Activated CD8-positive, alpha-beta memory T cell treated with anti-CD3 and anti-CD28 coated beads for 1 hour (primary cell): ENCODE measurements at places on chromosomes 7 and 10.

- no peak for DNase-seq
Measured at GRCh38 chr7:121330053-121330833, 1.4 kb downstream of the WNT16 start.

DNA sequence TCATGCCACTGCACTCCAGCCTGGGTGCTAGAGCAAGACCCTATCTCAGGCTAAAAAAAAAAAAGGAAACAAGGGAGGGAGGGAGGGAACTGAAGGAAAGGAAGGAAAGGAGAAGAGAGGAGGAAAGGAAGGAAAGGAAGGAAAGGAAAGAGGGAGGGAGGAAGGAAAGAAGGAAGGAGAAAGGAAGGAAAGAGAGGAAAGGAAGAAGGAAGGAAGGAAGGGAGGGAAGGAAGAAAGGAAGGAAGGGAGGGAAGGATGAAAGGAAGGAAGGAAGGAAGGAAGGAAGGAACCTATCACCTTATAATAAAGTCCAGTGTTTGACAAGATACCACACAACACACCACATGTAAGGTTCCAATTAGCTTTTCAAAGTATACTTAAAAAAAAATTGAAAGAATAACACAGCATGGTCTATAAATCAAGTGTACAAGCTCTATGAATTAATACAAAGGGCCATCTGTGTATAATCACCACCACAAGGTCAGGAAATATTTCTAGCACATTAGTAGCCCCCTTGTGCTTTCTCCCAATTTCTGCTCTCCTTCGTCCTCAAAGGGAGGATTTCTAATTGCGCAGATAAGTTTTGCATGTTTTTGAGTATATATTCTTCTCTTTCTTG, 26.4 kb downstream of the RNF216 start:
- DNase-seq: no peak

DNA sequence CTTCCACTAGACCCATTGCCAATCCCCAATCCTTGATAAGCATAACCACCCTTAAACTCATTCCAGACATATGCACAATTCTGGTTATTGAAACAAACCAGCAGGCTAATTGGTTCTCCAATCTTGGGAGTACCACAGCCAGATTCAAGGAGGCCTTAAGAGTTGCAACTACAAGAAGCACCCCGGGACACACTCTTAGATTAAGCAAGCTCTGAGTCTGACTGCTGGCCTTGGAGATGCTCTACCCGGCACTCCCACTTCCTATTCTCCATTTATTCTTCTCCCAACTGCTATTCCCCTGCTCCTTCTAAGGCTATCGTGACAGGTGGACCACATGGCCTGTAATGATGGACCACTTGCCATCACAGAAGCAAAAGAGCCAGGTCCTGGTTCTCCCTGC, 40.3 kb downstream of the CYTH3 start:
- DNase-seq: no peak

- no peak for DNase-seq
Measured at GRCh38 chr7:15832996-15833395, 146.5 kb upstream of the MEOX2 start.

DNA sequence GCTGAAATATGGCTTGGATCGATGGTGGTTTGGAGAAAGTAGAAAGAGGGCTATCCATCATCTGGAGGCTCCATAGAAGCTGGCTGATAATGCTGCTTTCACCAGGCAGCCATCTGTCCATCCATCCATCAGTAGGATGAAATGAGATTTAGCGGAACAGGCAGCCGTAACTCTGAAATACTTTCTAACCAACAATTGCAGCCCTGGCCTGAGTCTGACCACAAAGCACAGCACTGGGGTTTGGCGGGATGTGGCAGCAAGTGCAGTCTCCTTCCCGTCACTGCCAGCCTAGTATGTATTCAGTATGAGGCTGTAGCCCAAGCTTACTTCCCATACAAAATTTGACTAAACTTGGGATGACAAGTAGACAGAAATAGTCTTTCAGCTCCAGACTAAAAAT, 38.0 kb downstream of the R3HCC1L start:
- DNase-seq: no peak

DNA sequence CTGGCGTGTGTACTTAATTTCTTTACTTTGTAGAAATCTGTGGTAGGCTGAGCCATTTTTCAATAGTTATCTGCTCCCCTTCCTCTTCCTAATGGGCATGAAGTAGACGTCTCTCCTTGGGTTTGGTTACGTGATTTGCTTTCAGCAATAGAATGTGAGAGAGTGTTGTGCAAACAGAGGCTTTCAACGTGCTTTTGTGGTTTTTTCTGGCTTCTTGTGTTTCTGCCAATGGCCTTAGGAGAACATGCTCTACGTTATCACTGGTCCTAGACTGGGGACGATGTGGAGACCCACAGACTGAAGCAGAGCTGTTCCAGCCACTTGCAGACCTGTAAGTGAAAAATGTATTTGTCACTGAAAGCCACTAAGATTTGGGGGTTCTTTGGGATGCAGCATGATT, 107.2 kb upstream of the NPTX2 start:
- no peak for DNase-seq

- DNase-seq: no peak
Measured at GRCh38 chr7:79610748-79611304, 157.4 kb upstream of the MAGI2 start.

DNA sequence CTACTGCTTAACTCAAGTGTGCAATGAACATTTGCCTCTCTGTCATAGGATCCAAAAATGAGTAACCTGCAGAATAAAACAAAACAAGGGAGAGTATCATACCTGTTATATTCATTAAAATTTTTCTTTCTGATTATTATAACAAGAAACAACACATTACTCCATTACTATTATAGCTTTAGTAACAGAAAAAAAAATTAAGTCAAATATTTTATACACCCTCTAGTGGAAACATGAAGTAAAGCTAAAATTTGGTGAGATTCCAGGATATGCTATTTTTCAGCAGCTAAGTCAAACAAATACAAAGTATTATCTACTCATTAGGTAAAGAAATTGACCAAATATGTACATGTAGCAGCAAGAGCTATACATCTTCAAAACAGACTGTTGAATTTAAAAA, 56.3 kb downstream of the PDZD8 start:
- DNase-seq: no peak

DNA sequence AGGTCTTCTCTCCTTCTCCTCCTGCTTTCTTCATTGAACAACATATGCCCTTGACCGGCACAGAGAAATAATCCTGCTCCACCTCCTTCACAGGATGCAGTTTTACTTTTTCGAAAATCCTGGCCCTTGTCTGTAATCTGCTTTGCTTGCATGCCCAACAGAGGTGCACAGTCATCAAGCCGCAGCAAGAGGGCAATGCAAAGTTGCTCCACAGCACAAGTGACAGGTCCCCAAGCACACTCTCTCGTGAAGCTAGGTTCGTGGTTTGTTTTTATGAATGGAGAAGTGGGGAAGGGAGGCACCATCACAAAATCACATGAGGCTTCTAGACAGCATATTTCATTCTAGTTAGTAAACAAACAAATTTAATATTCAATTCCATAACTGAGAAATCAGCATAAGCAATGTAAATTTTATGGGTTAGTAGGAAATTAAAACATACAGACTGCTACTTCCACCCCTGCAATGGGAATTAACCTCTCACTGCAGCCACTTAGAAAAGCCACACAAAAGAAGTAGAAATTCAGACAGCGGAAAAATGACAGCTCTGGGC, 178.8 kb downstream of the TPK1 start:
- DNase-seq: no peak

DNA sequence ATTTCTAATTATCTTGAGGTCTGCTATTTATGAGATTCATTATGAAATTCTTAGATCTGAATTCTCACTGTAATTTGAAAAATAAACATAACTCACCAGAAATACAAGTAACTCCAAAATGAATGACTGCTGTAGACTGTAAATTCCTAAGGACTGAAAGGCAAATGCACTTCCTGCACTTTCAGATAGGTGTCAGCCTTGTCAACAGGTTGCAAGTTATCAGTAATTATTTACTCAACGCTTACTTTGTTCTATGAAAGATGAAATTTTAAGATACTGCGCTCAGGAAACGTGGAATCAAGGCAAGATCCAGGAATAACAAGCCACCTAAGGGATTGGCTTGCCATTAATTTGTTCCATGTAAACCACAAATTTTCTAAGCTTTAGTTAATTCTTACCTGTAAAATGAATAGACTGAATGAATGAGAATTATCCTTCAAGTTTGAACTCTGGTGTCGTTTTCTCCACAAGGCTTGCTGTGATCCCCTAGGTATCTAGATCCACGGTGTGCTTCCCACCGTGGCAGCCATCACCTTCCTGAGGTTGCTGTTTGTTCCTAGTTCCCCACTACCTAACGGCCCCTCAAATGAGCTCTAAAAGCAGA, 12.6 kb downstream of the DHX32 start:
- no peak for DNase-seq

DNA sequence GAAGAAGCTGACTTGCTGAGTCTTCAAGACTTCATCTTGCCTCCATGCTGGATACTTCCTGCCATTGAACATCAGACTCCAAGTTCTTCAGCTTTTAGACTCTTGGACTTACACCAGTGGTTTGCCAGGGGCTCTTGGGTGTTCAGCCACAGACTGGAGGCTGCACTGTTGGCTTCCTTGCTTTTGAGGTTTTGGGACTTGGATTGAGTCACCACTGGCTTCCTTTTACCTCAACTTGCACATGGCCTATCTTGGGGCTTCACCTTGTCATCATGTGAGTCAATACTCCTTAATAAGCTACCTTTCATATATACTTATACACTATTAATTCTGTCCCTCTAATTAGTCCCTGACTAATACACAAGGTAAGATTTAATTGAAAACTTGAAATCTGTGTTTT, 361.7 kb upstream of the SEMA3C start:
- no peak for DNase-seq

DNA sequence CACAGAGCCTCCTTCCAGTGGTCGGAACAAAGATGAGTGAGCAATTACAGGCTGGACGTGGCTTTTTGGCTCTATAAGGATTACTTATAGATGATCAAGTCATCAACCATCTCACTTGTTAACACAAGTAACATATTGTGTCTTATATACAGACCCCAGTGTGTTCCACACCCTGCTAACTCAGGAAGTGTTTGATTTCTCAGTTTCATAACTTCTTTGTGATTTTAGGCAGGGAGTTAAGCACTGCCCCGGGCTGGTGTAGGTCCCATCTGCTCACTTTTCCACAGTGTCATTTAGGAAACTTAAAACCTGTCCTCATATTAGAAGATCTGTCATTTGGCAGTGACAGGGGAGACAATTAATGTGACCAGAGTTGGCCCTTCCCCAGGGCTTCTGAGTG, 6.2 kb downstream of the FOXI2 start:
- DNase-seq: no peak

DNA sequence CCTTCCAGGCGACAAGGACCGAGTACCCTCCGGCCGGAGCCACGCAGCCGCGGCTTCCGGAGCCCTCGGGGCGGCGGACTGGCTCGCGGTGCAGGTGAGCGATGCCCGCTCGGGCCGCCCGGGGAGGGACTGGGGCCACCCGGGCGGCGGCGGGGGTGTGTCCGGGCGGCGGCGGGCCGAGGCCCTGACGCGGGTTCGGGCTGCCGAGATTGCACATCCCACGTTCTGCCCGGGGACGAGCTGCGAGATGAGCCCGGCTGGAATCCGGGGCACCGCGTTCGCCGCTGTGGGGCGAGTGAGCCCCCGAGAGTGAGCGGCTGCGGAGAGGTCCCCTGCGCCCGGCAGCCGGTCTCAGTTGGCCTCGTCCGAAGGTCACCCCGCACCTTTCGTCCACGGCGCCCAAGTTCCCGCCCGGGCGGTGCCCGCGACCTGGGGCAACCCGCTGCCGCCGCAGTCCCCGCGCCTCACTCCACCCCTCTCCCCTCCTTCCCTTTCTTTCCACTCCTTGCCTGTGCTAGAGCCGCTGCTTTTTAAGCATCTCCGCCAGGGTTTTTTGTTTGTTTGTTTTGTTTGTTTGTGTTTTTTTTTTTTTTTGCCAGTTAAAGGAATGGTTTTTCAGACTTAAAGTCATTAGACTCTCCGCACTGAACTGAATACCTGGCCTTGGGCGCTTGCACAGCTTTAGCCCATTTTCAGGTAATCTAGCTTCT, 515 bp downstream of the RALA start:
- no peak for DNase-seq

DNA sequence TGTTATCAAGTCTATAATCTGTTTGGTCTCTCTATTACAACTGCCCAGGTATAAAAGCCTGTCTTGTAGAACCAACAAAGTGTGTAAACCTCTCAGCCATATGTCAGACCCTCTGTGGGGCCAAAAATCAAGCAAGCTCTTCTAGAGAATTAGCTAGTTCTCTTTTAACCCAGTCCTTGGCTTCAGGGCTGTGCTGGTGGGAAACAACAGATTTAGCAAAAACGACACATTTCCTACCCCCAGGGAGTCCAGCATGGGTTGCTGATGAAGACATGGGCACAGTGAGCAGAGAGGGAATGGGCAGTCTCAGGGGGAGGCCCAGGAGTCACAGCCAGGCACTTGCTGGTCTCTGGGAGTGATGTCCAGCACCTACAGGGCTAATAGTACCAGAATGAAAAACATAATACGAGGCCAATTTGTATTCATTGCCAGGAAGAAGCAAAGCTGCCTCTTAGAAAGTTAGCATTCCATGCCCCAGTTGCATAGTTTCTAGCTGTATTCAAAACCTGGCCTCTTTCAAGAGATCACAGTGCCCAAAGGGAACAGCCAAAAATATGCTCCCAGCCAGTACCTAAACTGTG, 80.1 kb downstream of the FRMD4A start:
- DNase-seq: no peak

DNA sequence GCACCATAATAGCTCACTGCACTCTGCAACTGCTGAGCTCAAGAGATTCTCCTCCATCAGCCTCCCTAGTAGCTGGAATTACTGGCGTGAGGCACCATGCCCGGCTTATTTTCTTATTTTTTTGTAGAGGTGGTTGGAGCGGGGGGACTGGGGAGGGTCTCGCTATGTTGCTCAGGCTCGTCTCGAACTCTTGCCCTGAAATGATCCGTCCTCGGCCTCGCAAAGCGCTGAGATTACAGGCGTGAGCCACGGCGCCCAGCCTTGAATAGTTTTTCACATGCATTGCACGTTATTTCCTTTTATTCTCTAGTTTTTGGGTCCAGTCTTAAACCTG, 526 bp upstream of the LAMTOR4 start:
- no peak for DNase-seq

DNA sequence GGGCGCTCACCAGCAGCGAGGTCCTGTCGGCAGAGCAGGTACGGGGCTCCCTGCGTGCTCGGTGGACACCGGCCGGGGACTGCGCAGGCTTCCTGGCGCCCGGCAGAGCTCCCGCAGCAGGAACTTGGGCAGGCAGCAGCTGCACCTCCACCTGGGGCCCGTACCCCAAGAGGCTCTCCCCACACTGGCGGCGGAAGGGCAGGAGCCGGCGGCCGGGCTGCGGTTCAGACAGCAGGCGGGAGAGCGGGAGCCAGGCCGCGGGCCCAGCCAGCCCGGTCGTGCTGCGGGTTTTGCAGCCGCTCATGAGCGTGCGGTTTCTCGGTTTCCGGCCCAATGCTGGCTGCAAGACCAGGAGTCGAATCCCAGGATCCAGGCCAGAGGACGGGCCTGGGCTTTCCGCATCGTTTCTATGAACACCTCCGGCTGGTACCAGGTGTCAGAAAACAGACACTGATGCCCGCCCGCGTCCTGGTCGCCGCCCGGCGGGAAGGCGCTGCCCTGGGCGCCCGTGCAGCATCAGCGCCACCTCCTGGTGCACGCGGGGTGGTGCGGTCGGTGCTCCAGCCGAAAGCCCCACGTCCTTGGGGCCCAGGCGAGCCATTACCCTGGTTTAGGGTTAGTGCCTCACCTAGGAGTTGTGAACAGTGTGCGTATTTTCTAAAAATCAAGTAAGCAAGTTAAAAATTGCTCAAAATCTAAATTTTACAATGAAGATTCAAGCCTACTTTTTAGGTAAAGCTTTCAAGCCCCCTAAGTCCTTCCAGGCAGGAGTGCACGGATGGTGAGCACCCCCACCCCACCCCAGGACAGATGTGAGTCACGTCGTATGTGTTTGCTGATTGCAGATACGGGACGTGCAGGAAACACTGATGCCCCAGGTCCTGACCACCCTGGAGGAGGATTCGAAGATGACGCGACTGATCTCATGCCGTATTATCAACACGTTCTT, 47.4 kb upstream of the PRKAR1B start:
- peak; percentile 16 for DNase-seq
